IPS DF 6.9 (cell line): ENCODE measurements at places on chromosomes 5 and 9.

GRCh38 chr5:58077966-58078365 is 381.9 kb downstream of the PLK2 start:
- DNase-seq = no peak

- DNase-seq = no peak
These were observed 1295.6 kb upstream of the CDH6 start for GRCh38 chr5:29897916-29898315.

- no peak for DNase-seq
These were observed 1.6 kb downstream of the BSPRY start for GRCh38 chr9:113350937-113351336.

DNA sequence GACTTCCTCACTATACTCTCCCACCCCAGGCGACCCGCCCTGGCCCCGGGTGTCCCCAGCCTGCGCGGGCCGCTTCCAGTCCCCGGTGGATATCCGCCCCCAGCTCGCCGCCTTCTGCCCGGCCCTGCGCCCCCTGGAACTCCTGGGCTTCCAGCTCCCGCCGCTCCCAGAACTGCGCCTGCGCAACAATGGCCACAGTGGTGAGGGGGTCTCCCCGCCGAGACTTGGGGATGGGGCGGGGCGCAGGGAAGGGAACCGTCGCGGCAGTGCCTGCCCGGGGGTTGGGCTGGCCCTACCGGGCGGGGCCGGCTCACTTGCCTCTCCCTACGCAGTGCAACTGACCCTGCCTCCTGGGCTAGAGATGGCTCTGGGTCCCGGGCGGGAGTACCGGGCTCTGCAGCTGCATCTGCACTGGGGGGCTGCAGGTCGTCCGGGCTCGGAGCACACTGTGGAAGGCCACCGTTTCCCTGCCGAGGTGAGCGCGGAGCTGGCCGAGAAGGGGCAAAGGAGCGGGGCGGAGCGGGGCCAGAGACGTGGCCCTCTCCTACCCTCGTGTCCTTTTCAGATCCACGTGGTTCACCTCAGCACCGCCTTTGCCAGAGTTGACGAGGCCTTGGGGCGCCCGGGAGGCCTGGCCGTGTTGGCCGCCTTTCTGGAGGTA is 2.1 kb downstream of the CA9 start:
- DNase-seq = no peak

- no peak for DNase-seq
These were observed 161.4 kb downstream of the SLIT3 start for GRCh38 chr5:169139480-169140050.

- no peak for DNase-seq
These were observed 26.7 kb downstream of the ALDH7A1 start for GRCh38 chr5:126568206-126568755.

- no peak for DNase-seq
These were observed 171.8 kb upstream of the PANK3 start for GRCh38 chr5:168750926-168751325.

DNA sequence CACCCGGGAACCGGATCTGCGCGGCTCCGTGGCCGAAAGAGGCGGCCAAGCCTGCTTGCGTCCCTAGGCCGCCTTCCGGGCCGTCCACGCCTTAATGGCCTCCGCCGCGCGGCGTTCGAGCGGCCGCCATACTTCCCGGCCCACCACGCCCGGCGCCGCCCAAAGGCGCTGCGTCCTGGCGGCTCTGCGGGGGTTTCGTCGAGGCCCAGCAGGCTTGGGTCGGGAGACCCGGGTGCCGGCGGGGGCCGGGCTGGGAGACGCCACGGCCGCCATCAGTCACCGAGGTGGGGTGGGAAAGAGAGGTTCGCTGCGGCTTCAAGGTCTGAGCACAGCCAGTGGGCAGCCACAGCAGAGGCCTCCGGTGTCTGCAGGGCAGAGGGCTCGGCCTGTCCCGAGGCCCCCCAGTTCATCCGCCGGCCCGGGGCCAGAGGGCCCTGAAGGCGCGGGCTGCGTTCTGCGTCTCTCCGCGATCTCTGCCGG is 545.8 kb upstream of the CDH10 start:
- no peak for DNase-seq

DNA sequence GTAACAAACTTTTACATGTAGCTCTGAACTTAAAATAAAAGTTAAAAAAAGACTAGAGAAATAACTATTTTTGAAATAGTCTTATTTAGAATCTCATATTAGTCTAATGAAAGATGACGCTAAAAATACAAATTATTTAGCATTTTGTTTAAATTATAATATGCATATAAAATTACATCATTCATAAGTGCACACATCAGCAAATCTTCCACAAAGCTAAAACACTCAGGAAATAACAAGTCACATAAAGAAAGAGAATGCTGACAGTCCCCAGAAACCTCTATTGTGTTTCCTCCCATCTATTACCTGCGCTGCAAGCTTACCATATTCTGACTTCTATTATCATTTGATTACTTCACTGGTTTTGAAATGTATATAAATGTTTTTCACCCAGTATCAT is 986.9 kb upstream of the SEMA6A start:
- no peak for DNase-seq

DNA sequence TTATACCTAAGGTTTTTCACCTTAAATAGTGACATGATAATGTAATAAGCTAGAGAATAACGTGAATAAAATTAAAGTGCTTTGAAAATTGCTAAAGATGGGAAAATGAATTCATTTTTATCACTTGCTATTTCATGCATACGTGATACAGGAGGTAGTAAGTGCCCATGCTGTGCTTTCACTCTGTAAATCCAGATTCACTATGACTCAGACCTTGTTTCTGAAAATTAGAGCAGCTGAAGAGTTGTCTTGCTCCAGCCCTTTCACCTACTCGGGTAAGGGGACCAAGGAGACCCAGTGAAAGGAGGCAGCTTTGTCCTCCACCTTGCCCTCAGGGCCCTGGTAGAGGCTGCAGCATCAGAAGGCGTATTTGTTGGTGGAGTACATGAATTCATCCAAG is 87.9 kb downstream of the ANKH start:
- no peak for DNase-seq

GRCh38 chr5:178551059-178551458 is 39.1 kb downstream of the COL23A1 start:
- no peak for DNase-seq

- DNase-seq = no peak
These were observed 20.1 kb downstream of the DIAPH1 start for GRCh38 chr5:141598391-141599345.

DNA sequence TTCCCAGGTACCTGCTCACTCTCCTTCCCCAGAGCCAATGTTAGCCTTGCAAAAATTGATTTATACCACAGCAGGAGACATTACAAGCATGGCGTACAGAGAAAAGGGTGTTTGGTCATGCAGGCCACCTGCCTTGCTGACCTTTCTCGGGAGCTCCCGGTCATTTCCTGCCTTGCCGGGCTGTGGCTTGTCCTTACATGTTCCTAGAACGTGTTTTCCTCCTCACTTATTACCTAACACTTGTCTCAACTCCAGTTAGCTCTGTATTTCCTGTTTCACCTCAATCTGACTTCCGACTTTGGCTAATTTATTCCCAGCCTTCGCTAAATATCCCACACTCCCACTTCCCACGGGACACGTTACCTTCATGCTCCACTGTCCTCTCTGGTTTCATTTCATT is 282.5 kb downstream of the ICE1 start:
- DNase-seq = no peak
